ENCODE measurements at places on chromosomes 16 and 17.

GRCh38 chr16:49857423-49858181 lies 1.7 kb upstream of the ZNF423 start:
- no peak for DNase-seq

GRCh38 chr17:27069842-27070508 lies 223.9 kb upstream of the WSB1 start:
- no peak for DNase-seq

DNA sequence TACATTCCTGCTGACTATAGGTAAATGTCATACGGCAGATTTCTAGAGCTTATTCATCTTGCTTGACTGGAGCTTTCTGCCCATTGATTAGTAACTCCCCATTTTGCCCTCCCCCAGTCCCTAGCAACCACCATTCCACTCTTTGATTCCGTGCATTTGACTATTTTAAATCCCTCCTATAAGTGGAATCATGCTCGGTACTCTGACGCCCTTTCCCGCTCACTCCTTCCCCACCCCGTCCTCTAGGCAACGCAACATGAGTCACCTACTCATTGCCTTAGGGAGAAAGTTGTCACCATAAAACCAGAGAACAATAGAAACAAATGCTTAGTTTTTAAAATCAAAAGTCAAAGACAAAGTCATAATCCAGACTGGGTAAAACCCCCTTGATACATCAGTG lies 45.5 kb upstream of the RBBP6 start:
- no peak for DNase-seq

GRCh38 chr16:58032710-58033293 lies 7.2 kb downstream of the MMP15 start:
- DNase-seq, result peak; percentile 24

- no peak for DNase-seq
Measured at GRCh38 chr17:81903896-81904599, 2.0 kb downstream of the NPB start.

GRCh38 chr16:3144321-3144983 lies 9.6 kb downstream of the ZNF213 start:
- DNase-seq, result no peak

DNA sequence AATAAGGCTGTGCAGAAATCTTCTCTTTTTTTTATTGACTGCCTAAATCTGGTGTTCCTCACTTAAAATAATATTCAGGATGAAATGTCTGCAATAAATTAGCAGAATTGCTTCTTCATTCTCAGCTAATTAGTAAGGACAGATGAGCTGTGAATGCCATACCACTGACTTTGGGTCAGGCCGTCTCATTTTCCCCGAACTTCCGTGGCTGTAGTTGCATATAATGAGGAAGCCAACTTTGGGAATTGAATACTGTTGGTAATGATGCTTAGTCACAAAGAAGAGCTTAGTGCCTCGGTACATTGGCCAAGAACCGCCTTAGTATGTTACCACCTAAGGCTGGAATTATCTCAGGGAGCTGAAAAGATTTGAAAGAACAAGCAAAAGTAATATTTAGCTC lies 47.6 kb downstream of the NUP93 start:
- no peak for DNase-seq

GRCh38 chr16:84141143-84141670 lies 3.8 kb downstream of the HSDL1 start:
- no peak for DNase-seq

DNA sequence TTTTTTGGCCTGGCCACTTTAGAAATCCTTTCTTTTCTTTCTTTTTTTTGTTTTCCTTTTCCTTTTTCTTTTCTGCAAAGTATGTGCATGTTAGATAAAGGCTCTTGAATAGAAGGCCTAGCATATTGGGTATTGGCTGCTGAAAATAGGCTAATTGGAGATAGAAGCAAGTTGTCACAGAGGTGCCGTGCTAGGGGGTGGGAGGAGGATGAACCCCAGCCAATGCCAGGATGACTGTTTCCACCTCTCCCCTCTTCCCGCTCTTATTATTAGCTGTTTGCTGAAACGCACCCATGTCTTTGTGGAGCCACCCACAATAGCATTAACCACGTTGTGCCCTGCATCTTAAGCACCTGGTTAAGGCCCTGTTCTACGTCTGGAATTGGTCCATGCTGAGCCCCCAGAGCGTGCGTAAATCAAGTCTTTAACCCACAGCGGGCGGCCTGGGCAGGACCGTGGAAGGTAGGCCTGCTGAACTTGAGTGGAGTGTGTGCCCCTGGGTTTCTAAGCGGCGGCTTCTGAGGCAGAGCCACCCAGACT lies 123.6 kb downstream of the MSI2 start:
- no peak for DNase-seq

DNA sequence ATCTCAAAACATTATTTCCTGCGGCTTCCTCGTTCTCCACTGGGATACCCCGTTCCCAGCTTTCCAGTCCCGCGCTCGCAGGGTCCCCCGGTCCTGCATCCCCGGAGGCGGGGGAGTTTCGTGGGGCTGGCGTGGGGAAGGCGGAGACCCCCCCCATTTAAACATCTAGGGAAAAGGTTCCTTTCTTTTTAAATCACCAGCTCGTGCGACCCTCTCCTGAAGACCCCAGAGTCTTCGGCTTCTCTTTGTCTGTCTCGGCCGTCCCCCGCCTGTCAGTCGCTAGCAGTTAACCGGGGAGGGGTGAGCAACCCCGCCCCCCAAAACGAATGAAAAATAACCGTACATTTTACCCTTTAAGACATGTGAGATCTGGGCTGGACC lies 473 bp upstream of the IGF2BP1 start:
- no peak for DNase-seq

DNA sequence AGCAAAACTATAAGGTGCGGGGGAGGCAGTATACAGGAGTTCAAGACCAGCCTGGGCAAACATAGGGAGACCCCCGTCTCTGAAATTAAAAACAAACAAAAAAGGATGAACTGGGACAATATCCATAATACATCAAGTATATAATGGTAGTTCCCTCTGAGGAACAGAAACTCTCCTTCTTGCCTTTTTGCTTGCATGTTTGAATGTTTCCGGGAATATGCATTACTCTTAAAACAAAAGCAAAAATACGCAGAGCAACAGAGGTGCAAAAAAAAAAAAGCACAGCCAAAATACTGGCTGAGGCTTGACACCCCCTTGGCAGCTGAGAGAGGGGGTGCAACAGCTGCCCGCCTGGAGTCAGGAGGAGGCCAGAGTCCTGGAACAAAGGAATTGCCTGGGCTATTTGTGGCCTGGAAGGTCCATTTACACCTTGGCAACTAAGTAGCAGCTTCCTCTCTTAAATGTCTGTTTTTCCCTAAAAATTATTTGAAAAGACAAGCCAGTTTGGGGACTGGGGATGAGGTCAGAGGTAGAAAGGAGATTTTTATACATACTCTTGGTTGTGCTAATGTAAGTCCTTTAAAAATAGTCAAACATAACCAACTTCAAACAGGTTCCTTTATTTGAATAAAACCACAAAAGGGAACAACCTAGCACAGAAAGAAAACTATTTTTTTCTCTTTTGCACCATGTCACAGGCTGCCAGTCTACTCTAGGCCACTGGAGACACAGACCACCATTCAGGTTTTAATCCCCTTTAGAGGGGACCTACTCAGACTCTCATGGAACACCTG lies 19.5 kb downstream of the USP7 start:
- DNase-seq, result no peak

GRCh38 chr16:77827032-77827431 lies 38.7 kb downstream of the VAT1L start:
- DNase-seq, result no peak

DNA sequence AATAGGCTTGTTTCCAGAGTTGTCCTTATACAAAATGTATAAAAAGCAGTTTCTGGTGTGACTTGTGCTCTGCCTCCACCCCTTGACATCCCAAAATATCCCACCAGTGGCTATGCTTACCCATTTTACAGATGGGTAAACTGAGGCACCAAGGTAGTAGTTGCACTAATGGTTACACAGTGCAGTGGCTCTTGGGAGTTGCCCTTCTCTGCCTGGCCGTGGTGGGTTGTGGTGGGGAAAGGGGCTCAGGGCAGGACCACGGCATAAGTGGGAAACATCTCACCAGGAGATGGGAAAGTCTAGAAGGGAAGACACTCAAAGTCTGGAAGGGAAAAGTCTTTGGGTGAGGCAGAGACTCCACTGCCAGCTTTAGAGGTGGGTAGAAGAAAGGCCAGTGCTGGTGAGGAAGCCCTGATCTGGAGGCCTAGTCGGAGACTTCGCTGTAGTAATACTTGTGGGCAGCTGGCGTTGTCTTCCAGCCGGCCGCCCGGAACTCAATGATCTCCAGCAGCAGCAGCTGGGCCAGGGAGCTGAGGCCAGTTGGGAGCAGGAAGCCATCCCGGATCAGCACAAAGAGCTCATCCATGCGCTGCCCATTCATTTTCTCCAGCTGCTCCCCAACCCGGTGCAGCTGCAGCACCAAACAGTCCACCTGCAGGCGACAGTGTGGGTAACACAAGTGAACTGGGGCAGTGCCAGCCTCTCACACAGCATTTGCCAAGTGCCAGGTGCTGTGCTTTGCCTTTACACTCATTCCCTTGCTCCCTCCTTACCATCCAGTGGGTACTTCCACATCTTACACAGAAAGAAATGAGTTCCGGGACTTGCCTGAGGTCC lies 4.5 kb downstream of the MIF4GD start:
- DNase-seq, result no peak

GRCh38 chr17:37840576-37840975 lies 83.6 kb upstream of the TBC1D3K start:
- DNase-seq, result no peak

- DNase-seq, result no peak
Measured at GRCh38 chr16:77674888-77675287, 47.4 kb upstream of the NUDT7 start.

DNA sequence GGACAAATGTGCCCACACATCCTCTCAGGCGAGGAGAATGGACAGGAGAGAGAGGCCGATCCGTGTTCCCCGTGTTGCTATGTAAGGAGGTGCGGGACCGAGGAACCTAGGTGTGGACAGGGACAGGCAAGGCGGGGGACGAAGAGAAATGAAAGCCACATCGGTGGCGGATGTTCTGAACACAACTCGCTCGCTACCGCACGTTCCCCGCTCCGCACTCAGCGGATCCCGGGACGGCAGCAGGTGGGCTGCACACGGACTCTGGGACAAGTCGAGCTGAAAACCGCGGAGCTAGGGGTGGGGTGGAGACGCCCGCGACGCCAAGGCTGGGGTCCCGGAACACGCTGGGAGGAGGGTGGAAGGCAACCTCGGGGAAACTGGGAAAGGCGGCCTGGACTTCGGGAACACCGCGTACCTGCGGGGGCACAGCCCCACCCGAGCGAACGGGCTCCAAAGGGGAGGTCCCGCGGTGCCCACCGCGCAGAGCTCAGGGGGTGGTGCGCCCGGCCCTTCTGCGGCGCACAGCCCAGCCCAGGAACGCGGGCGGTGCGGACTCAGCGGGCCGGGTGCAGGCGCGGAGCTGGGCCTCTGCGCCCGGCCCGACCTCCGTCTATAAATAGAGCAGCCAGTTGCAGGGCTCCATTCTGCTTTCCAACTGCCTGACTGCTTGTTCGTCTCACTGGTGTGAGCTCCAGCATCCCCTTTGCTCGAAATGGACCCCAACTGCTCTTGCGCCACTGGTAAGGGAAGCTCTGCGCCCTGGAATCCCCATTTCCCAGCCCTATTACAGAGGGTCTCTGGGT lies at the start of gene MT1E:
Gene MT1E, plus strand, starts transcription at position 642 of the 803 bp plus-strand sequence. Its CDS starts 71 bp downstream, at position 713.
- peak; percentile 72 for DNase-seq

GRCh38 chr16:47037396-47037745 lies 63.9 kb upstream of the DNAJA2 start:
- no peak for DNase-seq

DNA sequence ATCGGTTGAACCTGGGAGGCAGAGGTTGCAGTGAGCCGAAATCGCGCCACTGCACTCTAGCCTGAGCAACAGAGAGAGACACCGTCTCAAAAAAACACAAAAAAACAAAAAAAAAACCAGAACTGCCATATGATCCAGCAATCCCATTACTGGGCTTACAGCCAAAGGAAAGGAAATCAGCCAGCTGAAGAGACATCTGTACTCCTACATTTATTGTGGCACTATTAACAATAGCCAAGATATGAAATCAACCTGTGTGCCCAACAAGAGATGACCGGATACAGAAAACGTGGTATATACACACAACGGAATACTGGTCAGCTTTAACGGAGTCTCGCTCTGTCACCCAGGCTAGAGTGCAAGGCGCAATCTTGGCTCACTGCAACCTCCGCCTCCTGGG lies 14.6 kb downstream of the FANCA start:
- DNase-seq, result no peak

DNA sequence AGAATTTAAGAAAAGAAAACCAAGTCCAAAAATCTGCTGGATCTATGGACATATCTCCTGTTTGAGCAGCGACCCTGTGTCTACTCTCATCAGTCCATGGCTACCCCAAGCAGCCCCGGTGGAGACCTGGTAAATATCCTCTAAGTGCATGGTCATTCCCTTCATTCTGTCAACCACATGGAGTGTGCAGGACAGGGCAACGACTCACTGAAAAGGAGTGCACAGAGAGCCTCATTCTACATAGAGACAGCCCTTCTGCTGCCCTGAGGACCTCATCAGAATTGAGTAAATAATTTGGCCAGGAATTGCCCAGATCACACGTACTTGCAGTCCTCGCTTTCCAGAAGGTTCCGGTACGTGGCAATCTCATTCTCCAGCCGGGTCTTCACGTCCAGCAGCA lies 3.0 kb downstream of the KRT38 start:
- no peak for DNase-seq

- no peak for DNase-seq
Measured at GRCh38 chr16:77679901-77680300, 42.4 kb upstream of the NUDT7 start.

- peak; percentile 29 for DNase-seq
Measured at GRCh38 chr17:34579979-34580684, 750 bp downstream of the TMEM132E start.

DNA sequence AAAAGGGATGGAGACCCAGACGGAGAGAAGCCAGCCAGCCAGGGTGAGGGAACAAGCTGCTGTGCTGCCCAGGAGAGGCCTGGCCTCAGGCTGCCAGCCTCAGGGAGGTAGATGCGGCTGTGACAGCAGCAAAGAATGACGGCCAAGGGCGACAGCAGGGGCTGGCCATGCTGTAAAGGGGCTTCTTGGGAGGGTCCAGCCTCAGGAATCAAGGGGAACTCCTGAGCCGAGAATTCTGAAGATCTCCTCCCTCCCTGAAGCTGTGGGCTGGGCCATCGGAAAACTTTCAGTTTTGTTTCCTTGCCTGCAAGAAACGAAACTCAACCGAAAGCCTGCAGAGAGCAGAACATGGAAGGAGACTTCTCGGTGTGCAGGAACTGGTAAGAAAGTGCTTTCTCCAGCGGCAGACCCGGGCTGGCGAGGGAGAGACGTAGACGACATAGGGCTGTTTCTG lies at the start of gene XAF1:
Gene XAF1, plus strand, starts transcription at position 316 of the 454 bp plus-strand sequence. Its CDS starts 33 bp downstream, at position 349.
- DNase-seq, result no peak
